ENCODE measurements at places on chromosomes 16 and 17.

GRCh38 chr17:14070344-14070984, 1.2 kb downstream of the COX10 start:
- DNase-seq = no peak

GRCh38 chr17:22373911-22374310, 681.6 kb downstream of the KCNJ18 start:
- no peak for DNase-seq

DNA sequence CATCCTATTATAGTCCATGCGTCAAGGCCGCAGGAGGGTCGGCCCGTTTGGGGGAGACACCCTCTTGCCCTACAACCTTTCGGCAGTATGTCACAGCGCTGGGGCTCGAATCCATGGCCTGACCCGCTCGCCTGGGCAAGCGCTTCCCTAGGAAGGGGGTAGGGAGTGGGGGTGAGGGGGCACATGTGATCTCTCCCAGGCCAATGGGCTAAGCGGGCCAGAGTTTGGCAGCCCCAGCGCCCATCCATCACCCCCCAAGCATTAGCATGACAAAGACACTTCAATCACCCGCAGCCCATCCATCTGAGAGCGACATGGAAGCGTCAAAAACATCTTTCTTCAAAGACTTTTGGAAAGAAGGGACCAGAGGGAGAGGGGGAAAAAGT, at the start of gene HOXB1:
TSS of gene HOXB1 (minus strand) at position 125 of the 386 bp plus-strand sequence. CDS start at position 18, 107 bp downstream.
- DNase-seq = no peak

DNA sequence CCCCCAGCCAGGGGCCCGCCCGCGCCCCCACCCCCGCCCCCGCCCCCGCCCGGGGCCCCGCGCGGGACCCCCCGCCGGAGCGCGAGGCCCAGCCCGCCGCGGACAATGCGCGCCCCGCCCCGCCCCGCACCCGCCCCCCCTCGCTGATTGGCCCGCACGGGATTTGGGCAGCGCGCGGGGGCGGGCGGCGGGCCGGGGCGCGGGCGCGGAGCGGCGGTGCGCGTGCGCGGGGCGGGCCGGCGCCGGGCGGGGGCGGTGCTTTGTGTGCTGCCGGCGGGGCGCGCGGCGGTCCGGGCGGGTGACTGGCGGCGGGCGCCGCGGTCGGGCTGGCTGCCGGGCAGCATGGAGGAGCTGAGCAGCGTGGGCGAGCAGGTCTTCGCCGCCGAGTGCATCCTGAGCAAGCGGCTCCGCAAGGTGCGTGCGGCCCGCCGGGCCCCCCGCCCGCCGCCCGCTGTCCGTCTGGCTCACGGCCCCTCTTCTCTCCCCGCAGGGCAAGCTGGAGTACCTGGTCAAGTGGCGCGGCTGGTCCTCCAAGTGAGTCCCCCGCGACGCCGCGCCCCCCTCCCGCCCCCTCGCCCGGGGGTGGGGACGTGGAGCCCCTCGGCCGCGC, at the start of gene CBX2:
TSS of gene CBX2 (plus strand) at position 255 of the 610 bp plus-strand sequence. CDS start at position 343, 88 bp downstream.
- peak; percentile 99 for DNase-seq

- DNase-seq = no peak
Measured at GRCh38 chr17:4593021-4593421, 8.7 kb downstream of the SMTNL2 start.

GRCh38 chr16:62870554-62870953, 834.3 kb upstream of the CDH8 start:
- DNase-seq = no peak

- DNase-seq = peak; percentile 29
Measured at GRCh38 chr17:21161498-21162393, 35.0 kb downstream of the DHRS7B start.

DNA sequence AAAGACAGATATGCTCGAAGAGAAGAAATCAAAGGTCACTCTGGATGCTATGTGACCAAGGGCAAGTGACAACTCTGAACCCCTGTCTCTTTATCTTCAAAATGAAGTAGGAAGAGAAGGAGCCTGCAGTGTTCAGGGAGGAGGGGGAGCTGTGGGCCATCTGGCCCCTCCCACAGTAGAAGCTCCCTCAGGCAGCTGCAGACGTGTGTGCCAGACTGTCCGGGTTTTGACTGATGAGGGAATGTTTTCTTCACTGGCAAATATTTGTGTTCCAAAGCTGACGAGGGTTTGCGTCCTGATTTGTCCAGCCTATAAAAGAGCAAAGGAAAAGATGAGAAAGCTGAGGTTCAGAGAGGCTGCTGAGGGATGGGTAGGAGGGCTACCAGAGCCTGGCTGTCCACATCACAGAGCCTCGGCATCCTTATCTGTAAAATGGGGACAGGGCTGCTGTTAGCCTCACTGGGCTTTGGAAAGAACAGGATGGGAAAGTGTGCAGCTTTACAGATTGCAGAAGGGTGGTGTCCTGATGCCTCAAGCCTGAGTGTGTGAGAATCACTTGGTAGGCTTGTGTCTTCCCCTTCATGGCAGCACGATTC, 1.8 kb upstream of the GINS2 start:
- no peak for DNase-seq

GRCh38 chr17:17447264-17447663, 29.5 kb upstream of the MED9 start:
- no peak for DNase-seq

DNA sequence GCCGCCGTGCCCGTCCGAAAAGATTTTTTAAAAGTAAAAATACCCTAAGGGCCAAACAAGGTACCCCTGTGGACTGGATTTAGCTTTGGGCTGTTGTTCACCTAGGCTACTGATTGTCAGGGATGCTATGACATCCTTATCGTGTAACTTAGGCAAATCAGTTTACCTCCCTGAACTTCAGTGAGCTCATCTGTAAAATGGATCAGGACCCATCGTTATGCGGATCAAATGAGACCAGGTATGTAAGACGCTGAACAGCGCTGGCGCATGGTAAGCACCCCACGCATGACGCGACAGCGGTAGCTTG, 658 bp upstream of the ZNF771 start:
- DNase-seq = no peak

DNA sequence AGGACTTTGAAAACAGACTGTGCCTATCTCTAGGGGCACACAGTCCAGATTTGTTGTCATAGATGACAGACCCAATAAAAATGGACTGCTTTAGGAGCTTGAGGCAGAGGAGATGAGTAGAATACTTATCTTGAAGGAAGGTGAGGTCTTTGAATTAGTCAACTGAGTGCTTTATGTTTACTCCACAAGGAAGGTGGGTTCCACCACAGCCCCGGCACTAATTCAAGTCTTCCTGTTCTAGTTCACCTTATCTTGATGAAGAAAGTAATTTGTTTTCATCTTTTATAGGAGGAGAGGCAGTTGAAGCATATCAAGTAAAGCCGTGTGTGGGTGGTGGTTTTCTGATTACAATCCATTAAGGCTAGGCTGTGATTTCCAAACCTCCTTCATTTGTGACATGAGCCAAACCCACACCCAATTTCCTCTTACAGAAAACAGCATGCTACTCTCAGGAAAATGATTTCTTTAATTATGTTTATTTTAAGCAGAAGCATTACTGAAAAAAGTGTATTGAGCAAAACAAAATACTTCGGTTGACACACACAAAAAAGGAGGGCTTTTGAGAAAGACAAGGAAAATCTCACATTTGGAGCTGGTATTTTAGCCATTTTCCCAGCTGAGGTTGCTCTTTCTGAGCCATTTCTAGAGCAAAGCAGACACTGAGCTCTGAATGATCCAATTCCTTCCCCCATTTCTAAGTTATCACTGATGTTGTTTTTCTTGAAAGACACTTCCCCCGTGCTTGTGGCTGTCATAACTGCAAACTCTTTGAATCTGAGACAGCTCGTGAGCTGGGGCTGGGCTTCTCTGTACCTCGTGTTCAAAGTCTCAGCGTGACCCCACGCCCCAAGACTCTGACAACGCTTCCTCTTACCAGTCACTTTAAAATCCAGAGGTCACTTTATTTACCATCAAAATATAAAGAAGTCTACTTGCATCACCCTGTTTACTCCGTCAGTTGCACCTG, 35.4 kb downstream of the CDRT15 start:
- DNase-seq = no peak

- DNase-seq = no peak
Measured at GRCh38 chr16:88616320-88616719, 22.1 kb upstream of the IL17C start.

- peak; percentile 73 for DNase-seq
Measured at GRCh38 chr16:48054881-48055601, 100.8 kb downstream of the ABCC12 start.

DNA sequence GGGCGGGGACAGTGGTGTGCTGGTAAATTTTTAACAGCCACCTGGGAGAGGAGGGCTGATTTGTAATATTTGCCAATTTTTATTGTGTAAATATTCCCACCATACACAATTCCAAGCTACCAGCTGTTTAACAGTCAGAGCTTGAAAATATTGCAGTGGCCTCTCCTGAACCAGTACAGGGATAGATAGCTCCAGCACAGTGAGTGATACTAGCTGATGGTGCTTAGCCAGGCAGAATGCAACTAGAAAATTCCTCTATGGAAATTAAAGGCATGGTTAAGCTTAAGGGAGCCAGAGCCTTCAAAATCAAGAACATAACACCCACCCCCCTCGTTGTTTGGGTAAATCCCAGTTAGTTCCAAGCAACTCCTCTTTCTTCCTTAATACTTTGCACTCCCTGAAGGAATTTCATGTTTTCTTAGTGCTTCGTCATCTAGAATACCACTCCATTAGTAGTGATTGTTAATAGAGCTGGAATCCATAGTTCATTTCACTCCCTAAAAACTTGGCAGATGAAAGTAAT, 96.6 kb downstream of the CYB561 start:
- peak; percentile 15 for DNase-seq

GRCh38 chr17:40839194-40839593, 16.8 kb upstream of the KRT10 start:
- no peak for DNase-seq

DNA sequence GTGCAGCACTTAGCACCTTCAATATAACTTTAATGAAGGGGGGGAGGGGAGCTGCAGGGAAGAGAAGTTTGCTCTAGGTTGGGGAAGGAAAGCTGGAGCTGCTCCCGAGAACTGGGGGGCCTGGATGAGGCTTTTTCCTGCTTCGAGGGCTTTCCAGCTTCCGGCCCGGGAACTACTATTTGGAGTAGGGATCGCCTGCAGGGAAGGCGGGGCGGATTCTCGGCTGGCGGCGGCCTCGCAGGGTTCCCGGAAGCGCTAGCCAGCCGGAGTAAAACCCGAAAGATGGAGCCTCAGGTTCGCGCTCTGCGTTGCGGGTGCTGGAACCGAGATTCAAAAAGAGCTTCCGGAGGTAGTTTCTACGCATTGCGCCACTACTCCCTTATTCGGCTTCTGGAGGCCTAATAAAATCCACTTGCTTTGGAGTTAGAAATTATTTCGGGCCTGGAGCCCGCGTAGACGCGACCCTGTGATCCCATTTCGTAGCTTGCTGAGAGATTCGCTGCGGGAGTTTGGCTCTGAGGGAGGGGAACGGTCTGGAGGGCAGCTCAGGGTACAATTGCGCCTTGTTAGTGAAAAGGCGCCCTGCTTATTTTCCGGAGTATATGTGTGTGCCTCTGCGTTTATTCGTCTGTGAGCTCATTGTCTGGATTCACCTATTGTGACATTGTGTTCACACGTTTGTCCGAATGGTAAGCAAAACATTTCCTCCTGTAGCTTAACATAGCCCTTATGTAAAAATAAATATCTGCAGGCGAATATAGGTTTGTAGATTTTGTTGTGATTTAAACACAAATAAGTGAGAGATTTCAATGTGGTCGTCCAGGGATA, 652 bp downstream of the PRAC2 start:
- DNase-seq = no peak

DNA sequence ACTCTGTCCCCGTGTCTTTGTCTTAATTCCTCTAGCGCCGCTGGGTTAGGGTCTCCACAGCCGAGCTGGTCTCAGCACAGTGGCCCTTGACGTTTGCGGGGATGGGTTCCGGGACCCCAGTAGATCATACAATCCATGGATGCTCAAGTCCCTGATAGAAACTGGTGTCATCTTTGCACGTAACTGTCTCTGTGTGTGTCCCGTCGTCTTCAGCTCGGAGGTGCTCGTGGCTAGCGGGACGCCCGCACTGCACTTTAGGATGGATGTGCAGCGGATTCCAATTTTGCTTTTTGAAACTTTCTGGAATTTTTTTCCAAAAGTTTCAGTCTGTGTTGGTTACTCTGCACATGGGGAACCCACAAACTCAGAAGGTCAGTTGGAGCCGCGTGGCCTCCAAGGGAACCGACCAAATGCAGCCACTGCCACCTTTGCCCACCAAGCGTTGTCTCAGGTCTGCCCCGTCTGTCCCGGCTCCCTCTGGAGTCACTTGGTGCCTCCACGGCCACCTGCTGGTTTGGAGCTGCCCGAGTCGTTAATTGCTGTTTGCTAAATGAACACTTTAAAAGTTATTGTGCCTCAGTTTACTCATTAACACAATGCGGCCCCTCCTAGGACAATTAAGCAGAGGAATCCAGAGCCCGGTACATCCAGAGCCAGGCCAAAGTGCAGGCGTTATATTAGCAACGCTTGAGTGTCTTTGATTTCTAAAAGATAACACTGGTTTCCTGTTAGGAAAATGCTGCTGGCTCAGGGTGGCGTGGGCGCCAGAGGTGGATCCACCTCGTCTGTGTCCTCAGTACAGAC, 5.3 kb upstream of the DPEP1 start:
- no peak for DNase-seq

- DNase-seq = peak; percentile 89
Measured at GRCh38 chr16:31008149-31008548, 2.3 kb downstream of the STX1B start.
